Choroid plexus epithelial cell (primary cell): ENCODE measurements at places on chromosomes 6 and 20.
A peak's percentile ranks its signal among the peaks of the same experiment; 100 is the strongest.

GRCh38 chr6:88775866-88776571 is 187.4 kb downstream of the RNGTT start:
- DNase-seq = no peak

- DNase-seq = no peak
Measured at GRCh38 chr6:77318256-77318655, 145.0 kb downstream of the HTR1B start.

GRCh38 chr6:53266553-53267090 is 82.1 kb downstream of the ELOVL5 start:
- DNase-seq = no peak

DNA sequence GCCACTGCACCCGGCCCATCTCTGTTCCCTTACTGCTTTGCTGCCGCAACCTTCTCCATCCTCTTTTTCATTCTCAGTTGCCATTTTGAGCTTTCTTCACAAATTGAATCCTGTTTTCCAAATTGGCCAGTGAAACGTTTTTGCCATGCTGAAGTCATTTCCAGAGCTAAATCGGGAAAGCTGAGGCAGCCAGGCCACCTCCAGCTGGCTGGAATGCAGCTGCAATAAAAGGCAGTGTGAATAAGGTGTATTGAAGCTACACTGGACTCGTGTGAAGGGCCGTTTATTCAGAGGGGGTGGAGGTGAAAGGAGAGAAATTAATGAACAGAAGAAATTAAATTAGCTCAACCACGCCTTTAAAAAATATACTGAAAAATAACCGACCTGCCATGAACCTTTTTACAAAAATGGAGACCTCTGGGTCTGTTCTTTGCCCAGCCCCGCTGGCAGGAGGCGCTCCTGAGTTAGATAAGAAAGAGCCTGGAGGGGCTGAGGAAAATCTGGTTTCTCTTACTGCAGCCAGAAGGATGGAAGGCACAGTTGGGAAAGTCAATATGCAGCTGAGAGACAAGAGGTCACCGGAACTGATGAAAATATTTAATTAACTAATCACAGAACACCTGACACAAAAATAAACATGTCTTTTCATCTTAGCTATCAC is 283.9 kb downstream of the FOXC1 start:
- peak; percentile 62 for DNase-seq

- DNase-seq = peak; percentile 39
Measured at GRCh38 chr6:89375427-89376267, 23.1 kb upstream of the UBE2J1 start.

DNA sequence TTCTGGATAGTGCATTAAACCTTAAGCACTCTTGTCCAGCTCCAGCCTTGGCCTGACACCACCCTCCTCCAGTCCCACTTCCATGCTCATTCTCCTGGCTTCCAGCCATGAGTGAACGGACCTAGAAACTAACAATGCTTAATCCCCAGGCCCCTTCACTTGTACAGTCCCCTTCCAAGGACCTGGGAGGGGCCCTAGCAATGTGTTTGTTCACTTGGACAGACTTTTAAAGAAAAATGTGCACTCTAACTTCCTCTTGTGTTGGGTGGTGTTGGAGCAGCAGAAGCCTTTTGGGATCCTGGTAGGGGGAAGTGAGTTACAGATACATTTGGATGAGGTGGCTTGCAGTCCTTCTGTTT is 48.9 kb upstream of the CCN6 start:
- DNase-seq = no peak
